Activated T-helper 9 cell treated with anti-CD3 and anti-CD28 coated beads, Interleukin-2, amount 50 U/mL, for 16 hours (primary cell): ENCODE measurements at places on chromosomes 12 and 14.

DNA sequence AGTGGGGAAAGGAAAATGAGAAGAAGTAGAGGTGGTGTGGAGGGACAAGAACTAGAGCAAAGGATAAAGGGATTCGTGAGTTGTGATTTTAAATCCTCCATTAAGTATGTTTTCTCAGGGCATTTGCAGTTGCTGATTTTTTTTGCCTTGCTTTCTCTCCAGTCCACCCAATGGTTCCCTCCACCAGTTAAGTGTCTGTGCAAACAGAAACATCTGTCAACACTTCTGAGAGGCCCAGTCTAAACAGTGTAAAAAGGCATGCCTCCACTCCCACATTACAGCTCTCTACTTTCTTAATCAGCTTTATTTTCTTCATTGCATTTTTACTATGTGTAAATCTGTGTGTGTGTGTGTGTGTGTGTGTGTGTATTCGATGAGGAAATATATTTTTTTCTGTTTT, 141.2 kb downstream of the PPFIA2 start:
- no peak for DNase-seq

DNA sequence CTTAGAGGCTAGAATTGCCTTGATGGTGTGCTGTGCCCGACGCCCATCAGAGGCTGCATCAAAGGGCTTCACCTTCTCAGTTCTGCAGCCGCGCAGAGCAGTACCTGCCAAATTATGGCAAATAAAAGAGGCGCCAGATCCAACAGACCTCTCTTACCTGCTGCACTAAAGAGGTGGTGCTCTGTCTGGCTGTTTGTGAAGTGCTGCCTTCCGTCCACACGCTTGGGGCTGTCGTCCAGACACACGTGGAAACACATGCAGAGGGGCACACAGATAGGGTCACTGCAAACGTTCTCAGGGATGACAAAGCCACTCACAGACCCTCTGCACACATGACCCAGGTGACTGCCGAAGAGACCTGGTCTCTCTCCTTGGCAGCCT, 617.5 kb downstream of the VRK1 start:
- DNase-seq = no peak

DNA sequence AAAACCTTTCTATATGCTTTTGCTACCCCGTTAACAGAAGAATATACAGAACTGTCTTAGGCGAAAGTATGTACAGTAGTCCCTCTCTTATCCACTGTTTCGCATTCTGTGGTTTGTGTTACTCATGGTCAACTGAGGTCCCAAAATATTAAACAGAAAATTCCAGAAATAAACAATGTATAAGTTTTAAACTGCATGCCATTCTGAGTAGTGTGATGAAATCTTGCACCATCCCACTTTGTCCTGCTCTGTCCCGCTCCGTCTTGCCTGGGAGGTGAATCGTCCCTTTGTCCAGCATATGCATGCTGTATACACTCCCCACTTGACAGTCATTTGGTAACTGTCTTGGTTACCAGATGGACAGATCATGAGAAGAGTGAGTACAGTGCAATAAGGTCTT, 70.1 kb upstream of the STRN3 start:
- DNase-seq = no peak

GRCh38 chr12:44874981-44875416, 1.1 kb downstream of the NELL2 start:
- DNase-seq = no peak

- DNase-seq = no peak
Observed at GRCh38 chr12:128969480-128970055, 116.3 kb downstream of the GLT1D1 start.

GRCh38 chr14:24965934-24966578, 83.9 kb downstream of the STXBP6 start:
- DNase-seq = no peak

GRCh38 chr14:65772921-65773574, 360.5 kb downstream of the FUT8 start:
- no peak for DNase-seq

- DNase-seq = no peak
Observed at GRCh38 chr12:3117591-3118015, 40.4 kb downstream of the TSPAN9 start.

- DNase-seq = no peak
Observed at GRCh38 chr14:104224506-104225277, 86.3 kb downstream of the KIF26A start.

GRCh38 chr14:88044444-88044758, 39.5 kb downstream of the GPR65 start:
- DNase-seq = no peak

- no peak for DNase-seq
Observed at GRCh38 chr12:88960213-88960878, 380.1 kb upstream of the KITLG start.

GRCh38 chr12:98154850-98155249, 360.5 kb upstream of the TMPO start:
- DNase-seq = no peak
